ENCODE measurements at places on chromosomes 5 and 9.

GRCh38 chr5:124154714-124155113 is 591.7 kb downstream of the ZNF608 start:
- DNase-seq, result no peak

GRCh38 chr5:13957032-13957645 is 12.7 kb upstream of the DNAH5 start:
- peak; percentile 28 for DNase-seq

GRCh38 chr5:157708866-157709265 is 22.4 kb upstream of the THG1L start:
- DNase-seq, result no peak

DNA sequence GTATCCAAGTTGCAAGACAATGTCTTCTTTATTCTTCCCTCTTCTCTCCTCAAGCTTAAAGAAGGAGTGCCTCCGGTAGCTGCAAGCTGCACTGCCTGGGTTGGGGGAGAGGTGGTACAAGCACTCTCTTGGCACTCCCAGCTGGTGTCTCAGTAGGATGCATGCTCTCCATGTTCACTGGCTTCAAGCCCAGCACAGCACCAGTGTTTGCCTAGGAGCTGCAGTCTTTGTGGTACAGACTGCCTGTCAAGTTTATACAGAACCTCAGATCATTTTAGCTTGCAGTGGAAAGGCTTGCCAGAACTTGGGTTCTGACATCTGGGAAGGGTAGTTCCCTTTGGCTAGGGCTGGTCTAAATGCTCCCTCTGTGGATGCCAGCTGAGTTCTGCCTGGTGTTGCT is 505.6 kb downstream of the MAN2A1 start:
- DNase-seq, result no peak

GRCh38 chr5:135272311-135272805 is 126.7 kb downstream of the MACROH2A1 start:
- no peak for DNase-seq

DNA sequence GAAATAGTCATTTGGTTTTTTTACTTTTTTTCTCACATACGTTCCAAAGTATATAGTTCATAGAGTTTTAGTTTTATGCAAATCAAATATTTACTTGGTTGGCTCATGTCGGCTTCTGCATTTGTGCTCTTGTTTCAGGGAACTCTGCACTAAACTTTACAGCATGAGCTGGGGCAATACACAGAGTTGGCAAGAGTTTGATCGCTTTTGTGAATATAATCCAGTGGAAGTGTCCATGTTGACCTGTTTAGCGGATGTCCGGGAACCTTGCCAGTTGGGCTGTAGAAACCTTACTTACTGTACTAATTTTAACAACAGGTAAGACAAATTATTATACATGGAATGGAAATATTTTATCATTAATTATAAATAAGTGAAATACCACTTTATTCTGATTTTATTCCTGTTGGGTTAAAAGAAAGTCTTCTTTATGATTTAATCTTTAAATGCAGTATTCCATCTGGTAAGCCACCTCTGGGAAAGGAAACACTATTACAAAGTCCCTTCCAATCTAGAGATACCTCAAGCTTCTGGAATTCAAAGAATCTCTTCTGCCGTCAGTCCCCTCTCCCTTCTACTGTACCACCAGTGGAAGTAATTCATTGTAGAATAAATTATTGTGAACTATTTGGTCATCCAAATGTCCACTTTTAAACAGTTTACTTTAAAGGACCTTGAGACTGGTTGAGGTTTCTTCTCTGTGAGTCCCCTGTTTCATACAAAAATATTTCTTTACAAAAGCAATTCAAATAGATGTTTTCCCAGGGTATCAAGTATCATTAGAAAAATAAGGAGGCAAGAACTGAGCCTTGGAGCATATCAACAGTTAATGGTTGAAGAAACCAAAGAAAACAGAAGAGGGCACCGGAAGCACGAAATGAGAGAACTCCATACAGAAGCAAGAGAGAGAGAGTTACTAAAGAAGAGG is 45.2 kb upstream of the GLIPR2 start:
- DNase-seq, result no peak

- no peak for DNase-seq
Measured at GRCh38 chr9:129595311-129595741, 25.6 kb downstream of the C9orf50 start.

DNA sequence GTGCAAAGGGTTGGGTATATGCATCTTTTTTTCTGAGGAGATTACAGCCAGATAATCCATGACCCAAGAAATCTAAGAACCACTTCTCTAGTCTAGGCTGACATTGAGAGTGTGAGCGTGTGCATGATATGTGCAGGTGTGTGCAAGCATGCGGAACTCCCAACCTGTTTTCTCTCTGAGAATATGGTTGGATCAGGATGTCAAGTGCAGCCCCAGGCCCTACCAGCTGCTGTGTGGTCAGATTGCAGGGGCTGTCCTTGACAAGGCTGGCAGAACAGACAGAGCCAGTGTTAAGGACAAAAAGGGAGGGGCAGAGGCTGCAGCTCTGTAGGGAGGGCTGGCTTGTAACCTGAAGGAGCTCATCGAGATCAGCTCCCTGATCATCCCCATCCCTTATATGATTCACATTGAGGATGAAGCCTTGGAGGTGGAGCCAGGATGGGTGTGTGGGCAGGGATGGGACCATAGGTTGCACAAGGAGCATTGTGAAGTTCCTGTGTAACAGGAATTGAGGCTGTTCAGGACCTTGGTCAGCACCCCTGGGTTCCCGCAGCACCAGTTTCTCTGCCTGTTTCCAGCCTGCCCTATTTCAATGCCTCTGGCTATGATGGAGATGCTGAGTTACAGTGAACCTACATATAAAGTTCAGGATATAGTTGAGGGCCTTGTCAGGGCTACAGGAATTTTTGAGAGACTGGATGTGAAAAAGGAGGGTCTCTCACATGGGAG is 52.6 kb upstream of the ARAP3 start:
- peak; percentile 63 for DNase-seq

- peak; percentile 16 for DNase-seq
Measured at GRCh38 chr5:33470544-33470943, 29.8 kb downstream of the TARS1 start.

DNA sequence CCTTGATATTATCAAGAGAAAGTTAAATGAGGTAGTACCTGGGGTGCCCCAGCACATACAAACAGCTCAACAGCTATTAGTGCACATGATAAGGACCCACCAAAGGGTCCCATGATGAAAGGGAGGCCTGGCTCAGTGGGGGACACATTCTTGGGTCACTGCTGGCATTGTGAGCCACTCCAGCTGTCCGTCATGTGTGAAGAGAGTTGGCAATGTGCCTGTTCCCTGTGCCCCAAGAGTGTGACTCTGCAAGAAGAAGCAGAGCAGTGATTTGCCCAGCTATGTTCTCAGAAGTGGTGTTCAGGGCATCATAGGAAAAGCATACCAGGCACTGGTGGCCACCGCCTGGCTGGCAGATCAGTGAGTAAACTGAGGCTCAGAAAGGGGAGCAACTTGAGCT is 37.1 kb upstream of the TDRD7 start:
- no peak for DNase-seq

- DNase-seq, result no peak
Measured at GRCh38 chr9:35729700-35730485, 2.1 kb downstream of the TLN1 start.

DNA sequence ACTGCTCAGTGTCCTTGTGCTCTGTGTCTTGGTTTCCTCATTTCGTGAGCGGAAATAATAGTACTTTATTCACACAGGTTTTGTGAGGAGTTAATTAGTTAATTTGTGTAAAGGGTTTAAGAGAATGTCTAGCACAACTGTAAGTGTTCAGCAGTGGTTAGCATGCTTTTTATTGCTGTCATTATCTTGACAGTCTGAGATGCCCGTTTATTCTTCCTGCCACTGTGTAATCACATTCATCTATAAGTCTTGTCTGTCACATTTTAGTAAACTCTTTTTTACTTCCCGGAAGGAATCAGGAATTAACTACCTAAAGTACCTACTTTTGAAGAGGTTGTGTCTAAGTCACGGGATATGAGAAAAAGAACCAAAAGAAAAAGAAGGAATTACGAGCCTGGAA is 38.0 kb downstream of the IQGAP2 start:
- DNase-seq, result no peak

- DNase-seq, result no peak
Measured at GRCh38 chr9:73138516-73138915, 13.1 kb upstream of the ANXA1 start.

DNA sequence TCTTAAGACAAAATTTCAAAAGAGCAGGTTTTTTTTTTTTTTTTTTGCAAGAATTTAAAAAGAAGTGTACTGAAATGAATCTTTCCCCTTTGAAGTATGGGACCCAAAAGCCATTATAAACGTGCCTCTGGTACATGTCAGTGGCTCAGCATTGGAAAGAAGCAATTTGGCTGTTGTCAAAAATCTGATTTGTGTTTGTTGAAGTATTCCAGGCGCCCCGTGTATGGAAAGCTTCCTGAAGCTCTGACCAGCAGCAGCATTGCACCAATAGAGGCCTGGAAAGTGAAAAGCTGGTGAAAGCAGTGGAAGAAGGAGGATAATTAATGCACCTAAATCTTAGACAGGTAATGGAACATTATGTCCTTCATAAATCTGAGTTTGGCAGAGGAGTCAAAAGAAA is 215.0 kb downstream of the PARP8 start:
- DNase-seq, result no peak

GRCh38 chr5:108266242-108266641 is 115.7 kb downstream of the FBXL17 start:
- DNase-seq, result no peak

- no peak for DNase-seq
Measured at GRCh38 chr5:33032271-33033070, 321.4 kb downstream of the NPR3 start.

GRCh38 chr9:122912964-122913673 is at the start of gene ZBTB6:
Gene ZBTB6 (minus strand): TSS chr9:122913323. CDS start chr9:122912072, 1,251 bp downstream.
- DNase-seq, result peak; percentile 81

DNA sequence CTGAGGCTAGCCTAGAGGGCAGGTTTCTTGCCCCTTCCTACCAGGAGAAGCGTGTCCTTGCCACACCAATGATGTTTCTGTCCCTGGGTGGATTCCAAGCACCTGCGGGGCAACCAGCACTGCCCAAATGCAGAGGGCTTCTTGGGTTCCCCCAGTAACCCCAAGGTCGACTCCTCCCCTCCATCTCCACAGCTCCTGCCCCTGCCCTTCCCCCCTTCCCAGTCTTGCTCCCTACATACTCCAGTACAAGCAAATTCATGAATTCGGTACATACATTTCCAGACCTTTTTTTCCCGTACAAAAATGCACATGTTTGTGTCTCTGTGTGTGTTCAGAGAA is 12.8 kb upstream of the JADE2 start:
- DNase-seq, result no peak

DNA sequence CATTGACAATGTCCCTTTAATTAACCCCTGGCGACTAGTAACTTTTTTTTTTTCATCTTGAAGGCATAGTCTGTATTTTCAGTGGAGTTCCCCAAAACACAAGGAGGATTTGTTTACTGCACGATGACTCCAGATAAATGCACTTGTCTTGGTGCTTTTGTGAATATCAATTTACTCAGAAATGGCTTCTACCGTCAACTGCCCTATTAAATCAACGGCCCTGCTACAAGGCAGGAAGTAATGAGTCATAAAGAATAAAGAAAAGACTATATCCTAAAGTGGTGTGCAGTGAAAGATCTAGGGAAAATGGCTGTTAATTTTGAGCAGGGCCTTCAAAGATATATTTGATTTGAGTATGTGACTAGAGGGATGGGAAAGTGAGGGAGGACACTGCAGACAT is 388.3 kb upstream of the CHD1 start:
- DNase-seq, result no peak

DNA sequence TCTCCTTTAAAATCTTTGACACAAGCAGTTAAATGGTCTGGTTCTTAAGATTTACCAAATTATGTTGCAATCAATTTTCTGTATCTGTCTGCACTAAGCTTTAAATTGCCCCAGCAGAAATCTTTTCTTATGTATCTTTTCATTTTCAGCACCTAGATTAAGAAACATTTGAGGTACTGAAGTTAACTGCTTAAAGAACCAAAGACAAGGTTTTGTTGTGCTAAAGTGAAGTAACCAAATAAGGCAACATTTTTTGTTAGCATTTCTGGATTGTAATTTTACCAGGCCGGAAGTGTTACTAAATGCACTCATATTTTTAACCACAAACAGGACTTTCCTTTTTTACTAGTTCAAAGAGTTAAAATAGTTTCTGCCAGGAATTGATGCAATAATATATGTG is 24.1 kb upstream of the MTAP start:
- no peak for DNase-seq

- no peak for DNase-seq
Measured at GRCh38 chr5:579211-579610, 32.9 kb upstream of the CEP72 start.

DNA sequence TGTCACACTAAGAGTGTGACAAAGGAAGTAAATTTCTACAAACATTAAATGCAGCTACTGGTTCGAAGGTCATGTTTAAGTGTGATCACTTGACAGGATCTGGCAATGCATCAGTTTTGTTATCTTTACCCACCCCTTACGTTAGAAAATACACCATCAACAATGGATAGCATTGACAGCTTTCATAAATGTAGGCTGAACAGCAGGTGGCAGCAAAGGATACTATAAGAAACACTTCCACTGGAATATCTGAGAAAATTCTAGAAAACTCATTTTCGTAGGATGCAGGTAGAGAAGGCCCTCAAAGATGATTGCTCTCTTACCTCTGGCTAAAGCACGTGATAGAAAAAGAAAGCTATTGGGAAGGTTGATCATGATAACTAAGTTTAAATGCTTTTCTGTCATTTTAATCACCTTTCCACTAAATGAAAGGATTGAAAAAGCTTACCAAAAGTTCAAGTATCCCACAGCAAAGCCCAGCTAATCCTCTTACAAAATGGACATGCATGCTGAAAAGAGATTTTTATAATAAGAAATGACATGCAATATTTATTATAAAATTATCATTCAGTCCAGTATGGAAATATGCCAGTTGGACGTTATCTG is 292.5 kb downstream of the PARP8 start:
- DNase-seq, result no peak

DNA sequence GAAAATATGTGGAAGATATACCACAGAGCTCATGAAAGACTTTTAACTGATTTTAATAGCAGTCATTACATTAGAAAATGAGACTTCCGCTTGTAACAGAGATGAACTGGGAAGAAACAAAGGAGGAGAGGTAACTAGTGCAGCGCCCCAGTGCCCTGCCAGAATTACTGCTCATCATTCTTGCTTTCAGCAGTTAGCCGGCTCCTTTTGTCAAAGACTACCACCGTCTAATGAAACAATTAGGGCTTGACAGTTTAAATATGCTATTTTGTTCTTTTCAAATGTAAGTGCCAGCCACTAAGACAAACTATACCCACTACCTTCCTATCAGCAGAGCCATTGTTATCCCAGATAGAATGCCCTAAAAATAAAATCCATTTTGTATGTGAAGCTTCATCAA is 328.4 kb downstream of the EFNA5 start:
- DNase-seq, result no peak

GRCh38 chr9:127096208-127096607 is 26.2 kb downstream of the ANGPTL2 start:
- no peak for DNase-seq

GRCh38 chr5:40154194-40154593 is 525.5 kb upstream of the PTGER4 start:
- no peak for DNase-seq

- DNase-seq, result no peak
Measured at GRCh38 chr5:60257596-60258271, 364.2 kb upstream of the PDE4D start.
